ENCODE measurements at places on chromosomes 3 and 15.

- DNase-seq = no peak
Measured at GRCh38 chr3:42169579-42170120, 78.5 kb downstream of the TRAK1 start.

DNA sequence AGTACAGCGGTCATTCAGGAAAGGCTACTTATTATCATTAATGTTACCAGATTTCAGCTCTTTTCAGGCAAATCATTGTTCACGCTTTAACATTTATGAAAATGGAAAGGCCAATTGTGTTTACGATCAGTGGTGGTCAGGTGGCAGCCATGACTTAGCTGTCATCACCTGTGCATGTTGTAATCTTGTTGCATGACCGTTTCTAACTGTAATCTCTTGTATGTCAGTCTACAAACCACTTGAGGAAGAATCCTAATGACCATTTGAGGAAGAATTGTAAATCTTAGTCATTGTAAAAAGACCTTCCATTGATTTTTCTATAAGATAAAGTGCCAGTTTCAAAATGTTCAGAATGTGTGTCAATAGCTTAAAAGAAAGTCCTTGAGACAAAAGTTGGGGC, 100.4 kb downstream of the SERPINI1 start:
- no peak for DNase-seq

DNA sequence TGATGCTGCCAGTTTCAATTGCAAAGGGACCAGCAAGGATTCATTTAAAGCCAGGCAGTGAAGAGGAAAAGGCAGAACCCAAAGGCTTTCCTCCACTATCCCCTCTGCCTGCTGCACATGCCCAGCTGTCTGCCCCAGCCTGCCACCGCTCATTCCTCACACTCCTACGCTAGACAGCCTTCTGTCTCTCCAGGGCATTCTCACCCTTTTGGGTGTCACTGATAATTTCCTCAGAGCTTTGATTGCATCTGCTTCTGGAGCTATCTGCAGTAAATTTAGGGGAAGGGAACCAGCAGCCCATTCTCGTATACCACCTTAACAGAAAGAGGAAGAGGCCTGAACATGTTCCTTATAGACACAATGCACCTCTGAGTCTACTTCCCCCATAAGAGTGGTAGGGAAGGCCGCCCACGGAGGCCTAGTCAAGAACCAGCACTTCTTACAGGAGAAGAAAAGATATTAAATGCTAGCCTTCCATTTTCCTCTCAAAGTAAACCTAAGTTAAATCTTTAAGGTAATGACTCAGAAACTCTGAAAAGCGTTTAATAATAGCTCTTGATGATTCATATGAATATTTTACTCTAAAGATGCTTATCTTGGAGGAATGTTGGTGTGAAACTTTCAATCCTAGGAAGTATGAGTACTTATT, 20.9 kb downstream of the NUDT16 start:
- no peak for DNase-seq

- no peak for DNase-seq
Measured at GRCh38 chr15:79689030-79689429, 207.8 kb downstream of the MTHFS start.

GRCh38 chr3:156181509-156181908, 61.1 kb downstream of the KCNAB1 start:
- no peak for DNase-seq

DNA sequence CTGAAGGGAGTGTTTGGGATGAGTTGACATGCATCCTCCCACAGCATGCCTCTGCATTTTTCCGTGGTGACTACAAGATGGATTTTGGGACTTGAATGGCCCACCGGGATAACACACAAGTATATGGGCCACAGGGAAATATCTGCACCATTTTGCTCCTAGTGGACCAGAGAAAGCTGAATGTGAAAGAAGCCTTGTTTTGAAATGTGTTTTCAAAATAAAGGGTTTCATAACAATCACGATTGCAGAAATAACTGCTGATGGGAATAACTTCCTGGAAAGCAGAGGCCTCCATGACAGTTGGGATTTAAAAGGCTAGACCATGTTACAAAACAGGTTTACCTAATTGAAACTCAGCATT, 77.5 kb upstream of the PRR23C start:
- DNase-seq = no peak

- DNase-seq = no peak
Measured at GRCh38 chr3:193046371-193046770, 128.7 kb upstream of the MB21D2 start.

DNA sequence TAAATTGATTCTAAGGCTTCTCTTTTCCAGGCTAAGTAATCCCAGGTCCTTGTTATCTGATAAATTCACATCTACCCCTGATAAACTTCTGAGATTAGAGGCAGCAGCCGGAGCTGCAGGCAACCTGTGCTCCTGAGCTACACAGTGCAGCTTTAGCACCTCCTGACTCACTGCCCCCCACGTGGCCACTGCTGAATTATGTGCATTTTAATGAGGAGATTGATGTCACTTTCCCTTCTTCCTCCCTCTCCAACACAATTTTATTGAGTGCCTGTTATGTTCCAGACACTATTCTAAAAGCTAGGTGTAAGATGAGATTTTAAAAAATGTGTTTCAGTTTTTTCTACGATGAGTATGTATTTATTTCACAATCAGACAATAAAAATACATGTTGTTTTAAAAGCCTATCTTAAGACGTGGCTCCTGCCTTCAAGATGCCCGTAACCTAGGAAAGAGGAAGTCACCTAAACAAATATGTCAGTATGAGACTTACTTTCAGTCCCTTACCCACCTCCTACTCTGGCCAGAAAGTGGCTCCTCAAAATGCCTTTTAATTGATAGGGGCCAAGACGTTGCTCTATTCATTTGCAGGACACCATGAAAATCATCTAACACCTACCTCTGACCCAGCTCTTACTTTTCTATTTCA, 161.5 kb upstream of the PFN2 start:
- DNase-seq = no peak

DNA sequence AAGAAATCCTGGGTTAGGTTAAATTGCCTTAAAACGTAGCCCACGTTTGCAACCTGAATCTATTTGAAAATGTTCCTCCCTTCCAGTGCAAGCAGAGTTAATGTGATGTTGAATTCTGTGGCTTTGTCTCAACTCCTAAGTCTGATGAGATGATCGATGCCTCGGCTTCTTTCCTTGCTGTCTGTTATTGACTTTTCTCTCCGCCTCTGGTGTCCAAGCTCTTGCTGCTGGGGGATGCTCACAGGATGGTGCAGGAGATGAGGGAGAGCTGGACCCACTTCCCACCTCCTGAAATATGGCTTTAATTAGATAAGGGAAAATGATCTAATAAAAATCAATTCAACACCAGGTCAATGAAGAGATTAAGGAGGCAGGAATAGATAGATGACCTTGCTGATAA, 407.9 kb upstream of the RGMA start:
- no peak for DNase-seq

- DNase-seq = no peak
Measured at GRCh38 chr3:126536126-126536525, 12.2 kb downstream of the CHST13 start.

DNA sequence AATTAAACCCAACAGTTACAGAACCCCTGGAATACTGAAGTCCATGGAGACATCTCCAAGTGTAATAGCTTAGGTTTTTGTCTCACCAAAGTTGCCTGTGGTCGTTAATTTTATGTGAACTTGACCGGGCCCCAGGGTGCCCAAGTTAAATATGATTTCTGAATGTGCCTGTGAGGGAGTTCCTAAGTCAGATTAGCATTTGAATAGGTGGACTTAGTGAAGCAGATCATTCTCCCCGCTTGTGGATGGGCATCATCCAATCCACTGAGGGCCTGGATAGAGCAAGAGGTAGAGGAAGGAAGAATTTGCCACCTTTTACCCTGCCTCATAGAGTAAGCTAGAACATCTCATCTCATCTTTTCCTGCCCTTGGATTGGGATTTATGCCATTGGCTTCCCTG, 203.0 kb downstream of the MYRIP start:
- no peak for DNase-seq

GRCh38 chr15:54789376-54789775, 407.4 kb downstream of the RSL24D1 start:
- no peak for DNase-seq

GRCh38 chr3:112395181-112395895, 62.4 kb downstream of the CD200 start:
- no peak for DNase-seq

DNA sequence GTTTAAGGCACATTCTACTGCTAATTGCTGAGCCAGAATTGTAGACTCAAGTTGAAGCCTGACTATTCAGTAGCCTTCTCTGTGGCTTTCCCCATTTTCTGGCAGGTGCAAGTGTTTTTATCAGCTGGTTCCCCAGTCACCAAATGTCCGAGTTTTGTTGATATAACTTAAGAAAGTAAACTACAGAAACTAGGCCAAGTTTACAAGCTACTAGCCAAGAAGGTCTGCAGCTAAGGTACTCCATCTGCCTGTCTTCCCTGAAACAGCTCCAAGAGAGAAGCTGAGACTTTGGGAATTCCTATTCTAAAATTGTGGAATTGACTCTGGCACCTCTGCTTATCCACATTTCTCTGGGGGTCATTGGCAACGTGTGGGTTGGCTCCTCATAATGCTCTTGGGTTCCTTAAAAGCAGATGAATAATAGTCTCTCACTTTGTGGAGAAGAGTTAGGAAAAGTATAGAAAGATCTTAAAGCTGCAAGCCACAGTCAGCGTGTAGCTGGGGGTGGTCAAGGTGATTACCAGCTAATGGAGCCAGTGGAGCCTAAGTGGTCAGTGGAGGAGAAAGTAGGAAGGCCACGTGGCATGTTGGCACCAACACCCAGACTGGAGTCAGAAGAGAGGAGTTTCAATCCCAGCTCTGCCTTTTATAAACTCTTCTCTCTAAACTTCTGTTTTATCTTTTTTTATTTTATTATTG, 128.8 kb downstream of the PEX5L start:
- DNase-seq = no peak

DNA sequence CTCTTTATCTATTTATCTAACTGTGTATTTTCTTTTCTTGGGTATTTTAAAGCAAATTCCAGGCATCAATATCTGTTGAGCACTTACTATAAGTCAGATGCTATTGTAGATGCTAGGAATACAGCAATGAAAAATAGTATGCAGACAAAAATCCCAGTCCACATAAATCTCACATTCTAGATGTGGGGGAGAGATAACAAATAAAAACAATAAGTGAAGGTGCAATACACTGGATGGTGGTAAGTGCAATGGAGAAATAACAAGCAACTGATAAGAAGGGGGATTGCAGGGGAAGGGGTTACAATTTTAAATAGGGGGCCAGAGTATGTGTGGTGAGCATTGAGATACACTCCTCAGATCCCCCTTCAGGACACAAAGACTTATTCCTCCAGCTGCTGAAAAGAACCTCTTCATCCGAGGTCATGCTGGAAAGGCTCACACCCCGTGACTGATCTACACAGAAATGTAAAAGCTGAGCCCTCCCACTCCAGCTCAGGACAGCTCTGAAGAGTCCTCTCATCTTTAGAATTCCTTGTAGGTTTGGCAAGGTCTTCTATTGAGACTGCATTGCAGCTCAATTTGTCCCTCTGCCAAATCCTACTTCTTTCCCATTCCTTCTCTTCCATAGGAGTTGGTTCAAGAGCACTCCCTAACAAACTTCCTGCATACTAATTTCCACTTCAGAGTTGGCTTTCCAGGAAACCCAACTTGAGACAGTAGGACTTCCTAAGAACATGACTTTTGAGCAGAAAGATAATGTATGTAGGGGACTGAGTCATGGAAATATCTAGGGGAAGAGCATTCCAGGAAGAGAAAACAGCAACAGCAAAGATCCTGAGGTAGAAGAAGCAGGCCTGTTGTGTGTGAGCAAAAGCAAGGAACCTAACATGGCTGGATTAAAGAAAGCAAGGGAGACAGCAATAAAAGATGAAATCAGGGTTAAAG, 8.1 kb upstream of the SCG3 start:
- no peak for DNase-seq

- DNase-seq = no peak
Measured at GRCh38 chr3:36147934-36148558, 232.3 kb upstream of the STAC start.

DNA sequence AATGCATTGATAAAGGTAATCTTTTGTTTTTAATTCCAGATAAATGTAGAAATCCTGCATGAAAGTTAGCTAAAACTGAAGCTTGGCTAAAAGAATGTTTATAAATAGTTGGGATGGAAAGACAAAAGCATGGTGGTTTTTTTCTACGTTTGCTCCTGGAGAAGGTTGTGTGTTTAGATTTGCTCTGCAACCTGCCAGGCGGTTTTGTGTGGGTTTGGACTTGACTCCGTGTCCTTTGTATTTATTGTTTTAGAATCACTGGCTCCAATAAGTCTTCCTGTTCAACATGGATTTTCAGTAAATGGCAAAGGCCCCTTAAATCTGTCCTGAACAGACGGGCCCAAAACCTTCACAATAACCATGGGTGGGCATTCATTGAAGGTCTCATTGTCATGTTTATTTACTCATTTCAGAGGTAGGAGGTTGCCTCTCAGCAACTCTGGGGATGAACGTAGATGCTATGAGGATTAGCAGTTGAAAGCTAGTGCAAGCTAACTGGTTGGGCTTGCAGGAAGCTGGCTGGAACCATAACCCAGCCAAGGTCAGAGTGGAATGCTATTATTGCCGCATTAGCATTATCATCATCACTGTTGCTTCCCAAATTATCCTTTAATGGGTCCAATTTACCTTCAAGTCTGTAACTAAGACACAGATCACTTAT, 60.6 kb upstream of the ADAMTS9 start:
- DNase-seq = no peak

GRCh38 chr15:67031331-67031730, 34.1 kb upstream of the SMAD3 start:
- no peak for DNase-seq

- DNase-seq = no peak
Measured at GRCh38 chr3:31959951-31960792, 20.9 kb downstream of the OSBPL10 start.

- DNase-seq = no peak
Measured at GRCh38 chr3:113377158-113377557, 64.1 kb downstream of the CFAP44 start.

GRCh38 chr3:160612386-160613075, 47.2 kb upstream of the KPNA4 start:
- DNase-seq = no peak

DNA sequence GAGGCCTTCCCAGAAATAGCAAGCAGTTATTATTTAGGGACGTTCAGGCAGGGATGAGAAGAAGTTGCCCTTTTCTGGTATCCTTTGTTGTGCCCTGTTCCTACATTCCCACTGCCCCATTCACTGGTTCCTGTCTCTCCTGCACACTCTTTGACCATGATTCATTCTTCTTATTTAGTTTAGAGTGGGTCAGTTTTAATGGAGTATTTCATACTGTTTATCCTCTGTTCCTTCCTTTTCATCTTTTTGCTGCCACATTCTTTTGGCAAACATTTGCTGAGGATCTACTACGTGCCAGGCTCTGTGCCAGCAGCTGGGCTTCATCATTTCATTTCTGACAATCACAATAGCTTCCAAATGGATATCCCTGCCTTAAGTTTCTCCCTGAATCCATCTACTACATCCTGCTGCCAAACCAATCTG, 11.8 kb upstream of the EID1 start:
- DNase-seq = no peak

GRCh38 chr3:152497457-152497856, 228.7 kb downstream of the MBNL1 start:
- no peak for DNase-seq

- no peak for DNase-seq
Measured at GRCh38 chr15:99645951-99646350, 80.2 kb downstream of the MEF2A start.

Data from cortex of kidney (tissue), 1 donor.